Breast epithelium (tissue), 4 donors: ENCODE measurements at places on chromosomes 6 and 20. TPM values are rescaled to one million over a fixed set of nuclear protein-coding genes. Genes with fewer than 3 reads are reported as not detected.

Gene BPIFB2
- total RNA-seq = 0.98 TPM

- no peak for DNase-seq
Observed at GRCh38 chr6:119184008-119184648, 105.7 kb upstream of the FAM184A start.

Gene CHRNA4
- total RNA-seq = not detected

Gene PI16
- 14.9 TPM for total RNA-seq

GRCh38 chr6:81556551-81556950 lies 195.9 kb downstream of the TENT5A start:
- no peak for DNase-seq
